ENCODE measurements at places on chromosomes 2 and 18.

GRCh38 chr2:96470636-96471035 is 34.5 kb downstream of the NEURL3 start:
- no peak for DNase-seq

GRCh38 chr2:97849881-97850528 is 136.6 kb downstream of the ZAP70 start:
- DNase-seq, result no peak

- no peak for DNase-seq
Observed at GRCh38 chr18:79680100-79680879, 687 bp downstream of the CTDP1 start.

DNA sequence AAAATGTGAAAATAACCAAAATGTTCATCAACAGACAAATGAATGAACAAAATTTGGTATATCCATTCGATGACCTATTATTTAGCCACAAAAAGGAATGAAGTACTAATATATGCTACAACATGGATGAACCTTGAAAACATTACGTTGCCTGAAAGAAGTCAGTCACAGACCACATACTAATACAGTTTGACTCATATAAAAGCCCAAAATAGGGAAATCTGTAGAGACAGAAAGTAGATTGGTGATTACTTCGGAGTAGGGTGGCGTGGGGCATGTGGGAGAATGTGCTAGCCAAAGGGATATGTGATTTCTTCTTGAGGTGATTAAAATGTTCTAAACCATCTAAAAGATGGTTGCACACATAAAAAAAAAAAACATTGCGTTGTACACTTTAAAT is 44.2 kb upstream of the PPM1B start:
- DNase-seq, result no peak

- DNase-seq, result peak; percentile 30
Observed at GRCh38 chr2:137168552-137168951, 403.2 kb downstream of the THSD7B start.

- no peak for DNase-seq
Observed at GRCh38 chr18:75290737-75291358, 80.3 kb downstream of the TSHZ1 start.

DNA sequence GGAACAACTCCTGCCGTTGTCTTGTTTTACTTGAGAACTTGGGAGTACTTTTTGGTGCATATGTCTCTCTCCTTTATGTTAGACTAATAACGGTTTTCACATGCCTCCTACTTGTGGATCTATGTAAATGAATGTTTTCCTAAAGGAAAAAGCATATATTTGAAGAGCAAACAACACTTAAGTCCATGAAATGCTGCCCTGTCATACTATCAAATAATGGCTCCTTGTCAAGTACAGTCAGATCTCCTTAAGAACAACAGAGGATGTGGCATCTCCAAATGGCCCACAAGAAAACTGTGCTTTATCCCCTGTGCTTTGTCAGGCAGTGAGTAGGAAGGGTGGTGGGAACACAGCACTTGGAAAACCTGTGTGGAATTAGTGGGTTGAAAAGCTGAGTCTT is 198.2 kb downstream of the PTGR3 start:
- DNase-seq, result peak; percentile 90
